Body of pancreas (tissue), 4 donors: ENCODE measurements at places on chromosomes 2 and 18. TPM values are rescaled to one million over a fixed set of nuclear protein-coding genes. Genes with fewer than 3 reads are reported as not detected.

DNA sequence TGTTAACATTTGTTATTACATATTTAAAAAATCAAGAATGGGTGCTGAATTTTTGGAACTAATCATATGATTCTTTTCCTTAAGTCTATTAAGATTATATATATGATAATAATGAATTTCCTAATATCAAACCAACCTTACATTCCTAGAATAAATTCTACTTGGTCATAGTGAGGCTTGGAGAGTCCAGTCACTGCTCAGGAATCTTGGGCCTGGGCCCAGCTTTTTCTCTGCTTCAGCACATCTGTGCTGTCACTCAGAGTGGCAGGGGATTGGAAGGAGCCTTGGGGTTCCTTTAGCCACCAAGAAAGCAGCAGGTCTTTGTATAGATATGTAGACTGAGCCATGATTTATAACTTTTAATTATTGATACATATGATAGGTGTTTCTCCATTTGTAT lies 19.9 kb upstream of the ZAP70 start:
- H3K27ac ChIP-seq: no peak overlapping the region
- H3K4me1 ChIP-seq: peaks cover 4% of the 10 kb centered on the region
- H3K4me3 ChIP-seq: no peak overlapping the region
- no peaks in the 10 kb centered on the region for H3K36me3 ChIP-seq
- DNase-seq: no peak

OXER1 gene
- total RNA-seq: 6.9 TPM

PLGLB2 gene
- 1.8 TPM for total RNA-seq

GRCh38 chr2:240728827-240729226 lies 37.2 kb downstream of the AQP12A start:
- H3K36me3 ChIP-seq: no peaks in the 10 kb centered on the region
- no peaks in the 10 kb centered on the region for H3K4me1 ChIP-seq
- no peak overlapping the region for H3K4me3 ChIP-seq
- H3K27me3 ChIP-seq: no peaks in the 10 kb centered on the region

CBLN2 gene
- not detected for total RNA-seq

GRCh38 chr18:13831864-13832508 lies 8.0 kb downstream of the MC5R start:
- no peak overlapping the region for H3K4me3 ChIP-seq
- DNase-seq: no peak
- no peaks in the 10 kb centered on the region for H3K27me3 ChIP-seq
- no peaks in the 10 kb centered on the region for H3K36me3 ChIP-seq
- H3K27ac ChIP-seq: no peak overlapping the region
- H3K4me1 ChIP-seq: no peaks in the 10 kb centered on the region

DNA sequence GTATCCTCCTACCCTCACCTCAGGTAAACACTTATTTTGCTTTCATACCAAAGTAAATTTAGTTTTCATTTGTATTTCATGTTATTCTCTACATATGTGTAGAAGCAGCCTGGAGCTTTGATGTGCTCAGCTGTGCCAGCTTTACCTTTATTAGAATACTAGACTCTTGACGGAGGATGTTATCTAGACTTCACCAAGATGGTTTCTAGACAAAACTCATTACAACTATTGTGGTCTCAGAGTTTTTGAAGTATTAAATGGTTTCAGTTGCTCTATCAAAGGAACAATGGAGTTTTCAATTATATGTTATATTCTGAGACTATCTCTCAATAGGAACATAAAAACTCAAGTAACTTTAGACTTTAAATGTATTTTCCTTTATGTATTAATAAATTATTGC lies 5.0 kb upstream of the IL18RAP start:
- H3K27me3 ChIP-seq: no peaks in the 10 kb centered on the region
- DNase-seq: no peak
- no peaks in the 10 kb centered on the region for H3K4me1 ChIP-seq
- H3K36me3 ChIP-seq: no peaks in the 10 kb centered on the region
- no peak overlapping the region for H3K4me3 ChIP-seq
